Fibroblast of skin of right biceps (primary cell): ENCODE measurements at places on chromosomes 5 and 9.
A peak's percentile ranks its signal among the peaks of the same experiment; 100 is the strongest.

GRCh38 chr5:115351356-115352195 lies 55.1 kb upstream of the CCDC112 start:
- peak; percentile 53 for DNase-seq

DNA sequence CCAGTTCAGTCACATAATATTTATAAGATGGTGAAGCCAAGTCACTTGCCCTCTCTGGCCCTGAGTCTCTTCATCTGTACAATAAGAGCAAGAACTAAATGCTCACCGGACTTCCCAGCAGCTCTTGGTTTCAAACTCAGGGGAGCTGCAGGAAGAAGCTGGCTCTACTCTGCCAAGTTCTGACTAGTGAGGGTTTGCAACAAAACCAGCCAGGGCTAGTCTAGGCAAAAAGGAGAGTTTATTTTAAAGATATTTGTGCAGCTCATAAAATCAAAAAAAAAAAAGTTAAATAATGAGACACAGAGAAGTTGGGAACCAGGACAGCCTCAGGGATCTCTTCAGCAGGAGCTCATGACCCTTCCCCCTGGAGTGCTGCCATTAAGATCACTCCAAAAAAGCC lies 107.3 kb downstream of the DOCK2 start:
- no peak for DNase-seq

DNA sequence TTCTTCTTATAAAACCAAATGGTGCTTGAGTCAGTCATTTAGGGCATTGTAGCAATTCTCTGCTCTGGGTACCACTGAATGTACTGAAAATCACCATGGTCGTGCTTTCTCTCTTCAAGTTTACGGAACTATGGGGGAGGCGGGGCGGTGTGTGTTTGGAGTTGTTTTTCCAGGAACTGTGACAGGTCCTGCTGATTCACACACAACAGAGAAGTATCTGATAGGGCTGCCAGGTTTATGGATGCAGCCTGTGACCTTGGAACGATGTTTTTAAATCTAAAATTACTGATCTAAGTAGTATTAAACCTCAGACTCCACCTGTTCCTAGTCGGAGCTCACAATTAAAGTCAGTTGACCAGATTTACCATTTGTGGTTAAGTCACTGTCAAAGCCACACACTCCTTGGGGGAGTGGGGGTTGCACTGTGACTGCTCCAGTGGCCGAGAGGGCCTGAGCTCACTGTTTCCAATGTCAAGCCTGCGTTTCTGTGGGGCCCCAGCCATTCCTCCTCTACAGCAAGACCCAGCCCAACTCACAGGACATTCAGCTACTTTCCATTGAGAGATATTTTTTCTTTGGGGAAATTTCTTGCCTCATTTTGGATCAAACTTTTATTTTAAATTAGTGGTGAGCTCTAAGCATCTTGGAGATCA lies 44.4 kb downstream of the GADD45G start:
- DNase-seq = no peak

GRCh38 chr5:147484708-147485020 lies 25.2 kb downstream of the DPYSL3 start:
- DNase-seq = peak; percentile 27

GRCh38 chr5:142828797-142829535 lies 58.8 kb downstream of the ARHGAP26 start:
- DNase-seq = no peak

GRCh38 chr5:82334856-82335255 lies 56.7 kb upstream of the RPS23 start:
- peak; percentile 97 for DNase-seq
